ENCODE measurements at places on chromosomes 13 and 19.
A peak's percentile ranks its signal among the peaks of the same experiment; 100 is the strongest.

GRCh38 chr19:8194528-8195267, 14.5 kb upstream of the CERS4 start:
- DNase-seq: no peak

DNA sequence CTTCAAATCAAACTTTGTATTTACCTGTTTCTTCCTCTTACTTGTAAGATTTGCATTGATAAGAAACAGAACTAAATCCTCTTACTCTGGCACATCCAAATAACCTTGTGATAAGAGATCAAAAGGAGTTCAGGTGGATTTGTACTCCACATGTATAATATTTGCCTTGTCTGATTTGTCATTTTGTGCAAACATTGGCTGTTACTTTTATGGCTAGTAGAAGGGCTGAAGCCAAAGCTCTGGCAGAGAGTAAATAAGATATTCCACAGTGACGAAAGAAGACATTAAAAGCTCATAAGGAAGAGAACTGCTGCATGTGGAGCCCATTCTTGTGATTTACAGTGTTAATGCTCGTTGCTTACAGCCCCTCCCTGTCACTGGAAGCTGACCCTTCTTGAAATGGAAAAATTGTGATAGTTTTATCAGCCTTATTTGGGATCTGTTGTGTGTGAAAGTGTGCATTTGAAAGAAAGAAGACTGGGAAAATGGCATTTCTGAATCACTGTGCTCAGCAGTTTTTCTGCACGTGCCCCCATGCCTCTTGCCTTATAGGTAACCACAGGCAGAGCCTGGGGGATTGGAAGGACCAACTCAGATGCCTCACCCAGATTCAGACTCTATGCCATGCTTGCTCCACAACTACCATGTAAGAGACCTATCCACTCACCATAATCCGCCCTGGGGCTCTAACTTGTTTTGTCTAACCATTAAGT, 68.2 kb downstream of the OXGR1 start:
- DNase-seq: no peak

DNA sequence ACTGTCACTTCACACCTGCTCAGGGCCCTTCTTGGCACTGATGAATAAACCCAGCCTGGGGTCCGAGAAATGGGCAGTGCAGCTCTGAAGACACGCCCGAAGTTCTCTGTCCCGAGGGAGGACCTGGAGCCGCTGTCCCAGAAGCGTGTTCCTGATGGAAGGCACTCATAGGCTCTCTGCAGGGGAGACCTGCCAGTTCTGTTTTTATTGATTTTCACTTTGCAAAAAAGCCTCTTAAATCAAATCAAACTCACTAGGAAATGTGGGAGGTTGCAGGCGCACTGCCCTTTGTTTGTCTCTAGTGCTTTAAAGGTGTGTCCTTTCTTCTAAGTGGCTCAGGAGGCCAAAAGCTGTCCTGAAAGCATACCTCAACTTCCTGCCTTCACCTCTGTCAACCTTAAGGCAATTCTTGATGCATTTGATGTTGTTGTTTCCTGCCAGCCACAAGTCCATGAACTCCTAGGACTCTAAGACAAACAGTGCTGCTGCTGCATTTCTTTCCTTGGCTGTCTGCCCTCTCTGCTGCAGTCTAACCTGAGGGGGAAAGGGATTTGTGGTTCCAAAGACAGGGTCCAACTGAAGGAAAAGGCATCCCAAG, 663.2 kb downstream of the UQCRFS1 start:
- no peak for DNase-seq

- no peak for DNase-seq
Observed at GRCh38 chr19:3095441-3096191, 1.5 kb downstream of the GNA11 start.

- DNase-seq: no peak
Observed at GRCh38 chr19:15393963-15394362, 14.4 kb upstream of the AKAP8 start.

- peak; percentile 55 for DNase-seq
Observed at GRCh38 chr13:19836472-19836871, 27.0 kb downstream of the ZMYM5 start.

Data from M059J (cell line).